ENCODE measurements at places on chromosomes 2 and 18. TPM values are rescaled to one million over a fixed set of nuclear protein-coding genes. Genes with fewer than 3 reads are reported as not detected.

DNA sequence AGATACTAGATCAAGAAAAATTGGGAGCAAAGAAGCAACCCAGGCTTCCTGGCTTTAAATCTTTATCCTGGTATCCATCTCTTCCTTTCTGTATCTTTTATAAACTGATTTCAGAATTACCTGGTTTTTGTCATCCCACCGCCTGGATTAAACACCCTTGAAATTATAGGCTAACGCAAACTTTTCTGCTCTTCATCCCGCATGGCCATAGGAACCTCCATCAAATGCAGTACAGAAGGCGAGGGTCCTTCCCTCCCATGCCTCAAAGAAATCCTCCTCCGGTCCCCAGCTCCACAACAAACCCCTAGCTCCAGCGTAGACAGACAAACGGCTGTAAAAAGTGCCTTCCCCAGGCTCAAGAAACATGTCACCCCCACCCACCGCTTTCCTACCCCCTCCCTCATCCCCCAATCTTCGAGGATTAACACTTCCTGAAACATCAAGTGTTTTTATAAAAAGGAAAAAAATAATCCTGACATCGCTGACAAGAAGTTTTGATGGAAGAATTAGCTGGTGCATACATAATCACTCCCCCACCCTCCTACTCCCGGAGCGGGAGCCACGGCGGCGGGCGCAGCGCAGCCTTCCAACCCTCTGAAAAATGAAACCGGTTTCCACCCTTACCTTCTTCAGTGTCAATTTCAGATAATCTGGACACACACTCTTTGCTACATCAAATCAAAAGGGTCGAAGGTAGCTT, 7.6 kb downstream of the DLX1 start:
- no peak for DNase-seq

GRCh38 chr2:95275151-95275515, 884 bp downstream of the PROM2 start:
- DNase-seq = no peak

Gene PROM2
- polyA plus RNA-seq = 10.5 TPM

GRCh38 chr18:73662421-73662820, 485.2 kb downstream of the FBXO15 start:
- DNase-seq = no peak

- DNase-seq = no peak
These were observed 287.8 kb upstream of the SETBP1 start for GRCh38 chr18:44392933-44393332.

Gene MROH2A
- polyA plus RNA-seq = 1.3 TPM

DNA sequence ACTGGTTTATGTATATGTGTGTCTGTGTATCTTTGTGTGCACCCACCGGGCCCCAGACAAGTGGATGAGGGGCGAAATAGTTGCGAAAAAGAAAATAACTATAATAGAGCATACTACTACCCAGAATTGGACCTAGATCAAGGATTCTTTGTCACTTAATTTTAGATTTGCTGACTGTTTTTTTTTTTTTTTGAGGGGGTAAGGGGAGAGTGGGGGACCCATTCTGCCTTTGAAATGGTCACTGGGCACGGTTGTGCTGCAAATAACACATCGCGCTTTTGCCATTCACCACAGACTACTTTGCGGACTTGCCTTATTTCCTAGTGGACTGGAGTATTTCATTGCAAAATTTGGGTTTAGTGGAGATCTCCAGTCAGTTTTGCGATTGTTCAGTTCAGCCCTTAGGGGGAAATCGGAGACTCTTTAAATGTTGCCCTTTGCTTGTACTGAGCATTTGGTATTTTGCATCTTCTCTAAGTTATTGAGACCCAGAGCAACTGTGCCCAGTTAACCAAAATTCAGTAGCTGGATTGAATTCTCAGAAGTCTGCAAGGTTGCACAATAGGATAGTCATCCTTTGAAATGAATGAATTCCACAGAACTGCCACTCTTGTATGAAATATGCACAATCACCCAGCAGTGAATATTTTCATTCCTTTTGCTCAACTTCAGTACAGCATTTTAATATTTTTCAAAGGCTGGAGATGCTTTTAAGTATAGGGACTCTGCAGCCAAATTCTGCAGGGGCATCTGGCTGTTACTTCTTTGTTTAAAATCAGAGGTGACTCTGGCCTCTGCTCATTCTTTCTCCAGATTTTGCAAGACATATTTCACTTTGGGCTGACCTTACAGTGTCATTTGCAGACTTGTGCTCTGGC, 2.9 kb downstream of the TRIB2 start:
- peak; percentile 18 for DNase-seq

DNA sequence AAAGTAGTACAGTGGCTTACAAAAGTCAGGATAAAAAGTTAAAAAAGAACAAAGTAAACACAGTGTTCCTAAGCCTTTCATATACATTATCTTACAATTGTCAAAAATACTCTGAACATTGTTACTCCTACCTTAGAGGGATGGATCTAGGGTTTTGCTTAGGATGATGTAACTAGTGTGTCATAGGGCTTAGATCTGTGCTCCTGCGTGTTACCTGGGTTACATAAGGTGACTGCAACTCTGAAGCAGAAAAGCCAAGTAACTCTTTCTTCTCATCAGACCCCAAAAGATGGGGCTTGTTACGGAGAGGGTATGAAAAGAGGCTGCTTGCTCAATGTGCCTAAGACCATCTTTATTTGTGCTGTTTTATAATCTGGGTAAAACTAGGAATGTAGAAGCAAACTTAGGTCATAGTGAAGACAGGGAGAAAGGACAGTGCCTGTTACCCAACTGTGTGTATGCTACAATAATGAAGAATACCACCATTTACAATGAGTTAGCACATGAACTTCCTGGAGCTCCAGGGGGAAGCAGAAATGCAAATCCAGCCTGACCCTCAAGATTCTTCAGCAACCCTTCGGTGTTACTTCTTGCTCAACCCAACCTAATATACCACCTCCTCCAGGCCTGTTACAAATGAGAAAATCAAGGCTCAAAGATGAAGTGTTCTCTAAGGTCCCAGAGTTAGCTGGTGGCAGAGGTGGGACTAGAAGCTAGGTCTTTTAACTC, 42.0 kb upstream of the STK17B start:
- no peak for DNase-seq

Gene DPYSL5
- polyA plus RNA-seq = 0.27 TPM

- no peak for DNase-seq
These were observed 305.4 kb upstream of the RAB6C start for GRCh38 chr2:129673847-129674711.

Gene HOXD13
- not detected for polyA plus RNA-seq

GRCh38 chr2:127012215-127012614, 94.7 kb downstream of the BIN1 start:
- DNase-seq = no peak

Gene CACNB4
- polyA plus RNA-seq = 12.8 TPM

DNA sequence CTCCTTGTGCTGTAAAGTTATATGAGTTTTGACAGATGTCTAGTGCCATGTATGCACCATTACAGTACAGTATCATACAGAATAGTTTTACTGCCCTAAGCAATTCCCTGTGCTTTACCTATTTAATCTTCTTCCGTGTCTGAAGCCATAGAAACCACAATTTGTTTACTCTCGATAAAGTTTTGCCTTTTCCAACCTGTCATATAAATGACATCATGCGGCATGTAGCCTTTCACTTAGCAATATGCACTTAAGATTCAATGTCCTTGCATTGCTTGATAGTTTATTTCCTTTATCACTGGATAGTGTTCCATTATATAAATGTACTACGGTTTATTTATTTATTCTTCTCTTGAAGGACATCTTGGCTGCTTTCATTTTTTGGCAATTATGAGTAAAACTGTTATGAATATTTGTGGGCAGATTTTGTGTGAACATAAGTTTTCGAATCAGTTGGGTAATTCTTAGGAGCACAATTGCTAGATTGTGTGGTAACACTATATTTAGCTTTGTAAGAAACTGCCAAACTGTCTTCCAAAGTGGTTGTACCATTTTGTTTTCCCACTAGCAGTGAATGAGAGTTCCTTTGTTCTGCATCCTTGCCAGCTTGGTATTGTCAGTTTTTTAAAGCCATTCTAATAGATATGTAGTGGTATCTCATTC, 136.8 kb upstream of the MAP3K20 start:
- DNase-seq = no peak

DNA sequence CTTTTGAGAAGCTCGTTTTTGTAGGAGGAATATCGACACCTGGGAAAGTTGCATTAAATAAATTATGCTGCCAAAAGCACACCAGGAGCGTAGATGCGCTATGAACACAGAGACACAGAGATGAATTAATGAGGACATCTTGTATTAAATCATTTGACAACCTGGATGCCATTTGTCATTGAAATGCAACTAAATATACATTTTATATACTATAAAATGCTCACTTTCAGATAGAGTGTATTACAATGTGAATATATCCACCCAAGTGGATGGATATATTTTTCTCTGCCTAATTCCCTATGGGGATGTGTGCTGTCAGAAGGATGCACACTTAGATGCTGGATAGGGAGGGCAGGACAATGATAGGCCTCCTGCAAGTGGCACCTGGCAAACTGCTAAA, 426.2 kb downstream of the RIT2 start:
- no peak for DNase-seq

Data from right lung (tissue), 10 donors.